Stimulated activated CD8-positive, alpha-beta memory T cell treated with anti-CD3 and anti-CD28 coated beads, Interleukin-7, amount 100 ng/mL, for 1 hour (primary cell): ENCODE measurements at places on chromosomes 12 and 14.

DNA sequence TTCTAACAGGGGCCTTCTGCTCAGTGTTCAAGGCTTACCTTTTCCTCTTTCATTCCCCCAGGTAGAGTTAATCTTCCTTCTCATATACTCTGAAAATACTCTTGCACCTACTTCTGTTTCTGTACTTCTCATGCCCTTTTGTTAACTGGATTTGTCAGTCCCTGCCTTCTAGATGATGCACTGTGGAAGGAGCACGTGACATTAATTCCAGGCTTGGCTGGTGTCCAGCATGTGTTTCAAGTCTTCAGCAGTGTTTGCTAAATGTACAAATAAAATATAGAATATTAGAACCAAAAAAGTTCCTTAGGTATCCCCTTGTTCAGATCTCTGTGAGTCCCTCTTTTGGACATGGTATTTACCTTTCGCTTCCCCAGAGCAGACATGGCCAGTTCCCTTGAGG, 27.9 kb upstream of the EVL start:
- no peak for DNase-seq

DNA sequence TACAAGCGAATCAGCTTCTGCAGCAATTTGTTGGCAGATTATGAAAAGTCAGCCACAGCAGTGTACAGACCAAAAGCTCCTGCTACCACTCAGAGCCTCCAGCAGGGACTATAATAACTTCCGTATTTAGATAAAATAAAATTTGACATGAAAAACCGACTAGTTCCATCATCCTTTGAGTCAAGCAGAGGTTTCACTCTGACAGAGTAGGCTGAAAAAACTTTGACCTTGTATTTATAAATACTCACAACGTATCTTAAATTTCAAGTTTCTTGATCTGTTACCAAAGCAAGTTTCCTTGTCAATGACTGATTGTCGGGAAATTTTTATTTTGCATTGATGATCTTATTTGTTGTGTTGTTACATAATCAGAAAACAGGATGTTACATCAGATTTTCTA, 283.4 kb downstream of the DAD1 start:
- DNase-seq: no peak

GRCh38 chr12:43307126-43307525, 244.9 kb downstream of the ADAMTS20 start:
- DNase-seq: no peak

DNA sequence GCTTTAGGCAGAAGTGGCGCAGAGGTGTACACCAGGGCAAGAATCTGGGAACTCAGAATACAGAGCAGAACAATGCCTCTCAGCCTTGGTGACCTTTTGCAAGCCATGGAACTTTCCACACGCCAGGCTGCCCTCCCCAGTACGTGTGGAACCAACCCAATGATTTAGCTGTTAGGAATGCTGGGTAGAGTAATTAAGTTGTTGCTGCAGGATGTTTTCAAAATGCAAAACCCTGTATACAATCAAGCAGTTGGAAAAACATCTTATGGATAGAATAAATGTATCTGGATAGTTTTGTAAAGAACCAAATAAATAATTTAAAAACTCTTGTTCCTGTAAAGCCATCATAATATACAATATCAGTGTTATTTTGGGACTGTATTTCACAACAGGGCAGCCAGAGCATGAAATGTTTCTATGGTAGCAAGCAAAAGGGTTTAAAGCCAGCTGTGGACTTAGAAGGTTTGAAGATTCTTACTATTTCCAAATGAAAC, 19.4 kb downstream of the PPP1R36 start:
- DNase-seq: no peak

- no peak for DNase-seq
These were observed 29.3 kb upstream of the EIF5 start for GRCh38 chr14:103304706-103305105.

GRCh38 chr12:52748578-52748977, 28.6 kb downstream of the KRT76 start:
- DNase-seq: no peak

DNA sequence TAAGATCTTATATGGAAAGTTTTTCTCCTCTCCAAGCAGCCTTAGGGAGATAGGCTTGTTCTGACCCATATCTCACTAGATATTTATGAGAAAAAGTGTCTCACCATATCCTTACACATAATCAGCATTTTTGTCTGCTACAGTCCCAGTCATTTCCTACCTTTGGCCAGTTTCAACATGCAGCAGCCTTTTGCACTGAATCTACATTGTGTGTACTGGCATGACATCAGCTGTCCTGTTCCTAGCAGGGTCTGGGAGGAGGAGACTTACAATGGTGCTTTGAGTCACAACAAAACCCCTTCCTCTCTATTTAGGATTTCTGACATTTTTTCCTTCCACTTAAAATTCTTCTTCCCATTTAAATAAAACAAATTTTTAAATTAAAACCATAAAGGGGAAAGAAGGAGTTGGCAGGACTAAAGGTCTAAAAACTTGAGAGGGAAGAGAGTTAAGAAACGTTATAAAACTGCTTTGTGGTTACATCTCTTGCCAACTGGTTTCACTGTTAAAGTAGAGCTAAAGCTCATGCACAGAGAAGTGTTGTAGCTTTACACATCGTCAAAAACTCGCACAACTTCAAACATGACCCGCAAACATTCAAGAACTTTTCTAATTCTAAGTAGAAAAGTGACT, 53.3 kb upstream of the CERS5 start:
- no peak for DNase-seq

GRCh38 chr12:65825507-65826352, 1.4 kb downstream of the HMGA2 start:
- no peak for DNase-seq

- no peak for DNase-seq
These were observed 356.9 kb upstream of the LMO3 start for GRCh38 chr12:16962889-16963288.

GRCh38 chr12:10207136-10207535, 5.5 kb upstream of the GABARAPL1 start:
- no peak for DNase-seq

- no peak for DNase-seq
These were observed 56.5 kb upstream of the C14orf180 start for GRCh38 chr14:104522926-104523545.

- DNase-seq: no peak
These were observed 60.4 kb upstream of the PTHLH start for GRCh38 chr12:28032811-28033537.

DNA sequence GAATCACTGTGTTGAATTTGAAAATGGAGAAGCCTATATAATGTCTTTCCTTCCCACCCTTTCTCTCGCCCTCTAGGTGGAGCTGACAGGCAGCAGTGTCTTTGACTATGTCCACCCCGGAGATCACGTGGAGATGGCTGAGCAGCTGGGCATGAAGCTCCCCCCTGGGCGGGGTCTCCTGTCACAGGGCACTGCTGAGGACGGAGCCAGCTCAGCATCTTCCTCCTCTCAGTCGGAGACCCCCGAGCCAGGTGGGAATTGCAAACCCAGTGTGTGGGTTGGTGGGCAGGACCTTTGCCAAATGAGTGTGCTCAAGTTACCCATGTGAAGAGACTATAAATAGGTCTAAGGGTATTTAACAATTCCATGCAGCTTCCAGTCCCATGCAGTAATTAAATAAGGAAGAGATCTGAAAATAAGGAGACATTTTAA, 274.7 kb downstream of the EGLN3 start:
- DNase-seq: no peak

DNA sequence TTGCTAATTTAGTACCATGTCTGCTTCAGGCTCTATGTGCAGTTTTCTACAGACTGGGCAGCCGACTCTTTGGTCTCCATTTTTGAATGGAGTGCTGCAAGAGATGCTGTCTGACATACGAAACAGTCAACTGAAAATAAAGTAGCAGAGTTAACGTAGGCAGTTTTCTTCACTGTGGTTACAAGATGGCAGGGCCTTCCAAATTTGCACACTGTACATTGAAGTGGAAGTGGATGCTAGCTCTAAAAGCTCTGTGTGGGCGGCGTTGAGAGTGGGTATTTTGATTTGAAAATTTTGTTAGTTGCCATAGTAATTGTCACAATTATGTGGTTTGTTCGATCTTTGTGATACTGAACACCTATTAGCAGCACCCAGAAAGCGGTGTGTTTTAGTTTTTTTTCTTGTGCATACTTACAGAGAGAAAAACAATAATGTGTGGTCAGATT, 154.9 kb upstream of the ATP2B1 start:
- peak; percentile 29 for DNase-seq

DNA sequence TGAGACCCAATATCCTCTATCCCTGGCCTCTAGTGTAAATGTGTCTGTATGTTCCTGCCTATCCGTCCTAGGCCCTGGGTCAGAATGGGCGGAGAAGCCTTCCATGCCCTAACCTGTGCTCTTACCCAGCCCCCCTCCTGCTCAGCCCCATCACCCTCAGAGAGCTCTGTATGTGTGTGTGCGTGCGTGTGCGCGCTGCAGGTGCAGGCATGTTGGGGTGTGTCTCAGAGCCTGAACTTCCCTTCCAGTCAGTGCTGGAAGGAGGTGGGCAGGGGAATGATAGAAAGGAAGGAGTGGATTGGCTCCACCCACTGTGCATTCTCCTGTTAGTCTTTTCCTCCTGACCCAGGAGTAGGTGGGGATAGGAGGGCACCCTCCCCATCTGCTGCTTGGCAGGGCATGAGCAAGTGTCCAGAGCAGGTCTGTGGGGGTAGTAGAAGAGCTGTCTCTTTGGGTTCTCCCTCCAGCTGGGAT, 7.2 kb downstream of the NAB2 start:
- DNase-seq: no peak

GRCh38 chr12:53122961-53123468, 19.7 kb downstream of the SOAT2 start:
- no peak for DNase-seq

- DNase-seq: no peak
These were observed 1195.7 kb downstream of the LRFN5 start for GRCh38 chr14:42802346-42802745.

DNA sequence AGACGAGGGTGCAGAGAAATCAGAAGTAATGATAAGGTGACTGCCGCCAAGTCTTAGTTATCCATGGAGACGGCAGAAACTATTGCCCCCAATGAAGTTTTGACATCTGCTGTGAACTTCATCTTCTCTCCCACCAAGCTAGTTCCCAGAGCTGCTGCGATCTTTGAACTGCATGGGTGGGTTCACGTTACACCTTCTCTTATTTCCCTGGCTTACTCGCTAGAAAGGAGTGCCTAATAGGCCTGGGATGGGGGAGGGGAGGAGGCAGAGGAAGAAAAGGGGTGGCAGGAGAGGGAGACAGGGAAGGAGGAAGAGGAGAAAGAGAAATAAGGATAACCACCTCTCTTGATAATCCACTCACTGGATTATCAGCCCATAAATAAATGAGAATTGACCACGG, 157.1 kb downstream of the NTF3 start:
- no peak for DNase-seq

DNA sequence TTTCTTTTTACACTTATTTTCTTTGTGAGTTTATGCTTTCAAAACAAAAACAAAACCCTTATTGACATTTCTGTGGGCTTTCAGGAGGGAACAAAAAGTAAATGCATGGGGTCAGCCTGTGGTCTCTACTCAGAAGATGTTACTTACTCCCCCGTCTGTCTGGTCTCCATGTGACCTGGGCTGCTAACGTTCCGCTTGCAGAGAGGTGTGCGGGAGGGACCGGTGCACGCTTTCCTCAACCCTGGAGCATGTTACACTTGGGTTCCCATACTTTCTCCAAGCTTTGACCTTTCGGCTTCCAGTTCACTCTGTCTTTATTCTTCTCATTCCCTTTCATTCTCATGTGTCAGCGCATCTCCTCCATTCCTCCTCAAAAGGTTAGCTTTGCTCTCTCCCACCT, 36.5 kb downstream of the ZC3H14 start:
- DNase-seq: no peak

GRCh38 chr14:77316872-77317301, 3.8 kb downstream of the POMT2 start:
- no peak for DNase-seq

- no peak for DNase-seq
These were observed 202.3 kb upstream of the NOS1 start for GRCh38 chr12:117563706-117564105.

GRCh38 chr12:116336542-116337065, 59.1 kb upstream of the MED13L start:
- no peak for DNase-seq

GRCh38 chr14:79279645-79280597, 931.4 kb downstream of the DIO2 start:
- DNase-seq: no peak

DNA sequence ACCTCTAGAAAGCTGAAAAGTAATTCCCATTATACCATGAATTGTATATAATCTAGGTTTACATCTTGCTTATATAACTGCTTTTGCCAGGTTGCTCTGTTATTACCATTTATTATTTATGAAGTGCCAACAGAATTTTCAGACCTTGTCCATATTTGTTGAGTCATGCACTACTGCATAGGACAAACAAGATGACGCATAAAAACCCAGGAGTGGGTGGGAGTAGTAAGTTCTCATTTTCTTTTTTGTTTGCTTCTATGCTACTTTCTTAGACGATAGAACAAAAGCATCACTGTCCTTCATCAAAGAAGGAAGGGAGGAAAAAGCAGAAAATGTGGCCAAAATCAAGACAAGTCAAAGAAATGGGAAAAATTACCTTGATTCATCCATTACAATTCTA, 119.0 kb upstream of the RASSF8 start:
- no peak for DNase-seq

DNA sequence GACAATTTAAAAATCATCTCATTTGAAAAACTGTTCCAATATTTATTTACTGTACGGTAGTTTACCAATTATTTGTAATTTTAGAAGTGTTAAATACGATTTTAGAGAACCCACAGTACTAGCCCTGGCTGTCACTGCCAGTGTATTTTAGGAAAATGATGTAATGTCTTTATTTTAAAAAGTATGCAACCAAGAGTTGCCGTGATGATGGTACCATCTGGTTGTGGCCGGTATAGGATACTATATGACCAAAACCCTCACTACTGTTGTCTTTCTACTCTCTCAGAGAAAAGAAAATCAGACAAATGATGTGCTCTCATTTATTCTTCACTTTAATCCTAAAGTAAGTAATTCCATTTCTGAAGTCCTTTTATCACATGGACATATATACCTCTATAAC, 395.0 kb downstream of the FOXG1 start:
- DNase-seq: no peak

DNA sequence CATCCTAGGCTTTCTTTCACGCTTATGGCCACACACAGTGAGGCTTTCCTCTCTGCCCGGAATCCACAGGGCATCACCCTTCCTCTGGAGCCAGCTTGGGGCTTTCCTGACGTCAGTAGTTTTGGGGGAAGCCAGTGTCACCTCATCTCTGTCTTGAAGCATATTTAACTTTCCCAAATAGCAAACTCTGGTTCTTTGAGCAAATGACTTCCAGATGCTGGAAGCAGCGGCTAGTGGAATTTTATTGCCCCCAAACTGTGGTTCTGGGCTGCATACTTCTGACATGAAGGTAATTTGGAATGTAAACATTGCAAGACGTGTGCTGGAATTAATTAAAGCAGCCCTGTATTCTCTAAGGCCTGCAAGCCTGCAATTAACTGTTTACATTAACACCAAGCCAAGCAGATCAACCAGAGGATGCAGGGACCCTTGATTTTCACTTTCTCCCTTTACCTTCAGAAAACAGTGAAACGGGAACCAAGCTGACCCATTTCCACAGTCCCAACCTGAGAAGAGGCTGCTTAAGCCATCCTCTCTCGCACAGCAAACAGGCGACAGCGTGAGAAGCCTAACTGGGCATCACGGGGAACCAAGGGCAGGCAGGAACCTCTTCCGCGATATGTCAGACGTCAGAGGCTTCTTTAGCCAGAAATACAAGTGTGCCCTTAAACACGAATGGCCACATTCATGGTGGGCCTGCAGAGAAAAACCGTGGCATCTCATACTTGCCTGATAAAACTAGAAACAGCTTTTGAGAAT, 258.4 kb downstream of the CACNA1C start:
- DNase-seq: no peak
